ENCODE measurements at places on chromosomes 1 and 21. TPM values are rescaled to one million over a fixed set of nuclear protein-coding genes. Genes with fewer than 3 reads are reported as not detected.

- peak; percentile 72 for DNase-seq
These were observed 1.5 kb downstream of the CCN1 start for GRCh38 chr1:85581802-85582686.

DNA sequence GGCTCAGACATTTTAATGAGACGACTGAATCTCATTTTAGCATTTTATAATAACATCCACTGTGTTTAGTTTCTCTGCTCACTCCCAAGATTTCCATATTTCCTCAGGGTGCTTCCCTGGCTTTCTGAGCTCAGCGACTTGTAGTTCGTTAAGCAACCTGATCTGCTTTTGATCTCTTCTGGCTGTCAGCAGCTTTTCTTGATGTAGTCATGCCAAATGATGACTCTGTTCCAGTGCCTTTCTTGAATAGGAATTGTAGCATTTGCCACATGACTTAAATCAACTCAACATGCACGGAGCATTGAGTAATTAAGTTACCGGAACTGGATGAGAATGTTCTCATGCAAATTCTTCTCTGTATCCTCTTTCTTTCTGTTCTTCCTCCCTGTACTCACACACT is 246.1 kb downstream of the FMN2 start:
- DNase-seq: no peak

MTF2 gene
- 23.5 TPM for total RNA-seq

CYP4Z1 gene
- not detected for total RNA-seq

GRCh38 chr1:87333692-87334347 is 5.1 kb downstream of the LMO4 start:
- no peak for DNase-seq

GRCh38 chr1:89665941-89666340 is 33.0 kb downstream of the LRRC8C start:
- DNase-seq: no peak

RIPPLY3 gene
- total RNA-seq: 0.13 TPM

DNA sequence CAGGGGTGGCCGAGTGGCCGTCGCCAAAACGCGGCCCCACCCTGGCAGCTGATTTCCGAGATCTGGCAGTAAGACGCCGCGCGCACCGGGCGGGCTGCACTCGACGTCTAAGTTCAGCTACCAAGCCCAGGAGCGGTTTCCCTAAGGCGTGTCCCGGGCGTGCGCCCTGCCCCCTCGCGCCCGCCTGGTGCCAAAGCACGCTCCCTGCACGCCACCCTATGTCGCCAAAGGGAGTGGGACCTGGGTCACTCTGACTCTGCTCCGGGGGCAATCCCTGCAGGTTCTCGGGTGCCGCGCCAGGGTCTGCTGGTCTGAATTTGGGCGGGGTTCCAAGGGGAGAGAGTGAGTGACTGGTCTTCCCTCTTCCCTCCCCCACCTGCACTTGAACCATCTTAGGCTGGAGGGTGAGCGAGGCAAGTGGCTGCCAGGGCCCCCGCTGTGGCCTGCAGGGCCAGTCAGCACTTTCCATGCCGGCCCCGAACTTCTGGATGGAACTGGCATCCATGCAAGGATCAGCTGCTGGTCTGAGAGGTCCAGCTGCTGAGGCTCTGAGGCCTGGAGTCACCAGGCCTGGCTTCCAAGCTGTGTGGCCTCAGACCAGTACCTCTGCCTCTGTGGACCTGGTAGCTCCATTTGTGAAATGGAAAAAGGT is at the start of gene LRRC38:
TSS of gene LRRC38 (minus strand) at position 109 of the 652 bp plus-strand sequence. CDS start 410 bp downstream, outside the sequence.
- no peak for DNase-seq

SLC30A10 gene
- not detected for total RNA-seq

GRCh38 chr1:206932177-206932576 is 10.4 kb upstream of the FCMR start:
- DNase-seq: no peak

DNA sequence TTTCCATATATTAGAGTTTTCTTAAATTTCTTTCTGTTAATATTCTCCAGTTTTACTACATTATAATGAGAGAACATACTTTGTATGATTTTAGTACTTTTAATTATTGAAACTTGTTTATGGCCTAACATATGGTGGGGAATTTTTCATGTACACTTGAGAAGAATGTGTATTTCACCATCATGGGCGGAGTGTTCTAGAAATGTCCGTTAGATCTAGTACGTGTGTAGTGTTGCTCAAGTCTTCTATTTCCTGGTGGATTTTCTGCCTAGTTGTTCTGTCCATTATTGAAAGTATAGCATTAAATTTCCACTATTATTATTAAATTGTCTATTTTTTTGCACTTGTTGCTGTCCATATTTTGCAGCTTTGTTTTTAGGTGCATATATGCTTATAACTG is 64.0 kb upstream of the RGS21 start:
- DNase-seq: no peak

DNA sequence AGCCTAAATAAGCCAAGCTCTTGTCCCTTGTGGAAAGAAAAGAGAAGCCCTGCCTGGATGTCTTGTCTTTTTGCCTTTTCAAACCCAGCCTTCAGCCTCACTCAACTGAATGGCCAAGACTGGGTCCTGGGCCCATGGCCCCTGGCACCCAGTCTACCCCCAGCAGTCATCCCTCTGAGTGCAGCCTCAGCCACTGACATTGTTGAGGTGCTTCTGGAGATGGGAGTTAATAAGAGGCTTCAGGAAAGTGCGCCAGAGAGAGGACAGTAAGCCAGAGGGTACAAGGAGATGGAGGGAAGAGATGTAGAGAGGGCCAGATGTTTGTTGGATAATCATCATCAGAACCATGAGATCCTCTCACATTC is 6.8 kb downstream of the FNDC5 start:
- DNase-seq: no peak

GRCh38 chr1:50611675-50612074 is 188.4 kb upstream of the DMRTA2 start:
- DNase-seq: no peak

Data from mammary epithelial cell (primary cell).